ENCODE measurements at places on chromosomes 4 and X. TPM values are rescaled to one million over a fixed set of nuclear protein-coding genes. Genes with fewer than 3 reads are reported as not detected.

GRCh38 chr4:11549525-11549924 lies 120.8 kb upstream of the HS3ST1 start:
- DNase-seq: no peak

DNA sequence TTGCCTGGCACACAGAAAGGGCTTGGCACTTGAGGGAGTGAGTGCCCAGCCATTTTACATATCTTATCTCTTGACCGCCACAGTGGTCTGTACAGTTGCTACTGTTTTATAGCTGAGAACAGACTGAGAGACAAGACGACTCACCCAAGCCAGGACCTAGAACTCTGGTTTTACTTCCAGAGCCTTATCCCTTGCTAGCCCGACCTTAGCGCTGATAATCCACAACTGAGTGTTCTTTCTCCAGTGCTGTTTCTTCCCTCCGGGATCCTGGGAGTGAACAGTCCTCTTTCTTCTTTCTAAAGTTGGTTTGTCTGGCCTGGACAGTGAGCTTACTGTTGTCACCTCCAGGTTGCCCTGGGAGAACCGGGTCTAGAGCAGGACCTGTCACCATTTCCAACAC lies 52.5 kb upstream of the TADA2B start:
- DNase-seq: no peak

The HPGD gene
- 0.30 TPM for total RNA-seq

GRCh38 chr4:77154761-77155499 lies 2.1 kb upstream of the CCNG2 start:
- DNase-seq: no peak

- DNase-seq: peak; percentile 42
Observed at GRCh38 chrX:149877636-149878035, 3.3 kb upstream of the MAGEA8 start.

GRCh38 chrX:136963973-136964372 lies 69.8 kb downstream of the GPR101 start:
- no peak for DNase-seq

The DDX53 gene
- total RNA-seq: not detected

- no peak for DNase-seq
Observed at GRCh38 chr4:113049421-113050370, at the start of gene ANK2. ANK2 (plus strand) TSS chr4:113049653; CDS start chr4:113049729, 76 bp downstream.

GRCh38 chrX:70445951-70446350 lies 1.3 kb downstream of the DLG3 start:
- no peak for DNase-seq

Data from HT1080 (cell line).